Right kidney (tissue), 9 donors: ENCODE measurements at places on chromosomes 7 and 10.
A peak's percentile ranks its signal among the peaks of the same experiment; 100 is the strongest.

DNA sequence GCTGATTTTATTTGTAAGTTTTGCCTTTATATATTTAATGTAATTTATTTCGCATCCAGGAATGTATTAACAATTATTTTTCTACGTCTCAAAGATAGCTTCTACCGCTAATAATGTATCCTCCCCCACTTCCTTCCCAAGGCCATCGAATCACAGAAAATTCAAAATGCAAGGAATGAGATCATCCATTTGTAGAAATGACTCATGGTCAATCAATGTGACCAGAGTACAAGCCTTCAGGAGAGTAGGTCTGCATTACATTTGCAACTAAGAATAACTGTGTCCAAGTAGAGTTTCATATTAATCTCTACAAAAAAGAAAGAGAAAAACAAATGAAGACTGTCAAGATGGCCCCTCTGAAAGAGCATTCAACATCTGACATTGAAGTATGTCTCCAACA, 205.9 kb upstream of the PHF14 start:
- no peak for DNase-seq

DNA sequence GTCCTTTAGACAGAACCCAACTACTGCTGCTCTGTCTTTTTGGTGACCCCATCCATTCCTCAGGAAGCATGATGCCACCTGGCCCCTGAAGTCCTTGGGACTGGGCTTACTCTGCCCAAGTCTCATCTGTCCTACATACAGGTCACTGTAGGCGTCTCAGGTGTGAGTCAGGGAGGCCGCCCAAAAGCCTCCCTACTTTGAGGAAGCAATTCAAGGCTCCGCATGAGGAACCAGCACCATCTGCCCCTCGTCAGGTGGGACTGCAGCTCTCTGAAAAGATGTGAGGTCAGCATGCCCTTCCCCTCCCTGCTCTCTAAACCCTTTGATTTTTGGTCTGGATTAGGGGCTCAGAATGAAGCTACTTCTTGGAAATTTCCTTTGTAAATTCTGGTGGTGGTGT, 354.8 kb downstream of the CXCL12 start:
- no peak for DNase-seq

DNA sequence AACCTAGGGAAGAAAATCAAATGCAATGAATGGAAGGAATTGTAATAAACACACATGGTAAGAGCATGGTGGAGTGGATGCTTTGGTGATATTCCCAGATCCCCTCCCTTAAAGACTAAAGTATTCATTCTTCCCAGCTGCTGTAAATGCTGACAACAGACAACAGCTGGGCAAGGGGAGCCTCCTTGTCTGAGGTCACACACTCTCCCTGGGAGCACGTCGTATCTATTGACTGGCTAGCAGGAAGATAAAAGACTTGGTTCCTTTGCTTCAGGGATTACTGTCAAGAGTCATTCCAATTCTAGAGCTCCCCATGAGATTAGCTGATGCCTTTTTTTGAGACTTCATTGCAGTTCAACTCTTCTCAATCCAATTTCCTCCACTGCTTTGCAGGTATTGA, 443.5 kb upstream of the ETV1 start:
- DNase-seq, result no peak

DNA sequence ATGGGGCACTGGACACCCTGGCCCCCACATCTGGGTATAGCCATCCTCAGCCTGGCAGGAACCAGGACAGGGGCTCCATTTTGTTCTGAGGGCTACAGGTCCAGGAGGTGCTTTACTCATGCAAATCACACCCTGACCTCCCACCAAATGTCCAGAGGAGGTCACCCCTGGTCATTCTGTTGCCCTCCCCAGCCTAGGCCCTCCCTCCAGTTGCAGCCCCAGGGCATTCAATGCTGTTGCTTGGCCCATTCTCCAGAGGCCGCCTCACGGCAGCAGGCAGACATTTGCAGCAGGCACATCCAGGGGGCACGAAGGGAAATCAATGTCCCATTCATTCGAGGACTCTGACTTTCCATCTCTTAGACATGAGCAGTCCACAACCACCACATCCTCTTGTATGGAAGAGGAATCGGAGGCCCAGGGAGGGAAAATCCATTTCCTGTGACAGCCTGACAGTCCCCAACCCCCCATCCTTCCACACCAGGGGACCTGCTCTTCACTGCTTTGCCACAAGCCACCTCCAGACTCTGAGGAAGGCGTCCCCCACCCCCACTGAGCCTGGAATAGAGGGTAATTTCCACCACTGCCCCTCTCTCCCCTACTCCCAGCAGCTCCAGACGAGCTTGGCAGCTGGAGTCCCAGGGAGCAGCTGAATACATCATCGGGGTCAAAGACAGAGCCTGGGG, 76.2 kb upstream of the UNC5B start:
- no peak for DNase-seq

GRCh38 chr10:17506390-17506789, 52.0 kb upstream of the ST8SIA6 start:
- no peak for DNase-seq

- DNase-seq, result no peak
These were observed 43.5 kb upstream of the FOXL3 start for GRCh38 chr7:246451-246850.

- no peak for DNase-seq
These were observed 75.0 kb downstream of the SLC25A13 start for GRCh38 chr7:96246919-96247318.

GRCh38 chr7:90602303-90602702, 6.2 kb downstream of the CDK14 start:
- no peak for DNase-seq

GRCh38 chr7:34222722-34223121, 317.4 kb downstream of the BMPER start:
- DNase-seq, result no peak

DNA sequence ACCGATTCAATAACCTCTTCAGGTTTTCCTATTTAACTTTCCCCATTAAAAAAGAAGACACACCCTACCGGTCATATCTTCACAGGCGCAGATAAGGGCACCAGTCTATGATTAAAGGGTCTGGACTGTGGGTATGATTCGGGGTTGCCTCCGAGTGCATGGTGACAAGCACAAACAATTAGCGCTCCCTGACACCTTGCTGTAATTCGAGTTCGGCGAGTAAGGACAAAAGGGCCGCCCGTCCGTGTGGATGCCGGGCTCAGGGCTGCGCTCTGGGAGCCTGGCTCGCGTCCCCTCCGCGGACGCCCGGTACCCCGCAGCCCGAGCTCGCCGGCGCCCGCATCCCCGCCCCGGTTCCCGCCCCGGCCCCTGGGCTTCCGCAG, 111.9 kb upstream of the RHEB start:
- DNase-seq, result peak; percentile 74

DNA sequence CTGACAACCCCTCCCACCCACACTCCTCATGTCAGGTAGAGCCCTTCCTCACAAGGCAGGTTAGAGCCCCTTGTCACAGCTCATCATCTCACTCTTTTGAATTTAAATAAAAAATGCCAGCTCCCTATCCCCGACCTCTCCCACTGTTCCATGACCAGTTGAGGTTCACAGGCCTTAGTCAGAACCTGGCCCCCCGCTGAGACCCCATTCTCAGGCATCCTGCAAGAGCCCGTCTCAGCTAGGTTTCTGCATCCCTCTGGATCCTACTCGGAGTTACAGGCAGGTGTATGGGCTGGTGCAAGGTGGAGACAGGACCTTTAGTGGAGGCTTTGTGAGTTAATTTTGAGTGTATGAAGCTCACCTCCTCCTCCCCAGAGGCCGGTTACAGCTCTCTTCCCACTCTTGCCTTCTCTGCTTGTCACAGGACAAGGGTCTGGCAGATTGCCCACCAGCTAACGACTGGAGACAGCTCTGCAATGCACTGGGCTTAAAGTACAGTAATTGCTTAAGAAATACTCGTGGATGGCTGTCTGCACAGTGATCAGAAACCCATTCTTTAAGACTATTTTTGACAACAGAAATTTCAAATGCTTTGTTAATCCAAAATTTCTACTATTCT, 394.9 kb upstream of the DPP6 start:
- no peak for DNase-seq

GRCh38 chr7:42156291-42156865, 80.6 kb downstream of the GLI3 start:
- DNase-seq, result no peak

- DNase-seq, result no peak
These were observed 5.9 kb downstream of the DIP2C start for GRCh38 chr10:683448-684071.

DNA sequence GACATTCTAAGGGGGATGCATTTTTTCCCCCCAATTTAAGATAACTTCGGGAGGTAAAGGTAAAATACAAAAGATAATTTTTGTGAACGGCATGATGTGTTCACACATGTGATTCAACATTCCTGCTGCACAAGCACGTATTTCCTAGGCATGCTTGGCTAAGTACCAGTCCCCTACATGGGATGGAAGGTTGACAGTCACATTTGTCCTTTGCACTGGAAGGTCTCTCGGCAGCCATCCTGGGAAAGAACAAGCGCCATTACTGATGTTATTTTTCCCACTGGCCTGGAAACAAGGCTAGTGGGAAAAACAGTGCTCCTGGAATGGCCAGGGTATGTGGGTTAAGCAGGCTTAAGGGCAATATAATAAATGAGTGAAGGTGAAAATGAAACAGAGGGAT, 276.2 kb upstream of the AOAH start:
- DNase-seq, result no peak

DNA sequence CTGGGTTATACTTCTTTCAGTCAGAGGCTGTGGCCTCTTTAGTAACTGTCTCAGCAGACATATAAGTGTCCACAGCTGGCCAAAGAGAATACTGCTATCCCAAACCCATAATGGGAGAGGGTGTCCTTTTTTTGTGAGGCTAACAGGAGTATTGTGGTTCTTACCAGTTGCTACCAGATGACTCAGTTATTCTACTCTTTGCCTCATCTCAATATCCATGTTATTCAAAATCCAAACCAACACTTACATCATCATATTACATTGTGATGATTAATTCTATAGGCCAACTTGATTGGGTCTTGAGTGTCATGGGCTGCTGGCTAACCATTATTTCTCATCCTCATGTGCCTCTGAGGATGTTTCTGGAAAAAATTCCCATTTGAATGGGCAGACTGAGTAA, 120.9 kb downstream of the TMEM168 start:
- no peak for DNase-seq

DNA sequence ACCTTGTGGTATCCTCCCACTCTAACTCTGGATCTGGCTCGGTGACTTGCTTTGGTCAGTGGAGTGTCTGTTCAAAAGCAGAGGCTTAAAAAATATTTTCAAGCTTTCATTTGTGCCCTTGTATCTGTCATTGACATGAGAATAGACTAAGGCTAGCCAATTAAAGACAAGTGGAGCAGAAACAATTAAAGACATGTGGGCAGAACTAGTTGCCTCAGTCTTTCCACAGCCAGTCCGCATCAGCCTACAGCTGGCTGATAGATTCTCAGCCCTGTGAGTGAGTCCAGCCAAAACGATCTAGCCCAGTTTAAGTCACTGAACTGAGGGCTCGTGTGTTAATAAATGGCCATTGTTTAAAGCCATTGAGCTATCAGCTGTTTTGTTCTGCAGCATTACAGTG, 185.2 kb upstream of the DGKB start:
- no peak for DNase-seq

DNA sequence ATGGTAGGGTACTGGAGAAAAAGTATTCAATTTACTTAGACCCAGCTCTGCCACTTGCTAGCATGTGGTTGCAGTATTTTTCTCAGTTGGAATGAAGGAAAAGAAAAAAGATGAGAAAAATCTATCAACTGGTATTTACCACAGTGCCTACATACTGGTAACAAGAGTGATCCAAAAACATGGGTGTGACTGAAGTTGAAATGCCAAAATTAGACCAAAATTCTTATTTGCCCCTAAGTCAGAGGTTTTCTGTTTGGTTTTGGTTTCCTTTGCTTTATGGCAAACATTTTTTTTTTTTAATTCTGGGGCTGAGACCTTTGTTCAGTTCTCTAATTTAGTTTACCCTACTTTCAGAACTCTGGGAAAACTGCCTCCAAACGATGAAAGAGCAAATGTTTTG, 12.3 kb downstream of the HYCC1 start:
- no peak for DNase-seq

DNA sequence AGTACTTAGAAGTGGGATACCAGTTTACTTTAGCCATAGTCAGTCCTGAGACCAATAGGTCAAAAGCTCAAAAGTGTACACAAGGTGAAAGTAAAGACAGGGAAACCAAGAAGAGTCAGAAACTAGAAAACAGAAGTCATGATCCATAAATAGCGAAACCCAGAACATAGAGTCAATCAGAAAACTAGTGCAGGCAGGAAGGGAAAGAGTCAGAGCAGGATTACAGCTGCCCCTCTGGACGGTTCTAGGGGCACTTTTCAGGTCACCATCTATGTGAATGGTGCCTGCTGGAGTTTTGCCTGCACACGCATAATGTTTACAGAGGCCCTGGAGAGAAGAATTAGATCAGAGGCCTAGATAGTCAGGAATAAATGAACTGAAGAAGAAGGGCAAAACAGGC, 22.4 kb upstream of the DMTF1 start:
- DNase-seq, result no peak

DNA sequence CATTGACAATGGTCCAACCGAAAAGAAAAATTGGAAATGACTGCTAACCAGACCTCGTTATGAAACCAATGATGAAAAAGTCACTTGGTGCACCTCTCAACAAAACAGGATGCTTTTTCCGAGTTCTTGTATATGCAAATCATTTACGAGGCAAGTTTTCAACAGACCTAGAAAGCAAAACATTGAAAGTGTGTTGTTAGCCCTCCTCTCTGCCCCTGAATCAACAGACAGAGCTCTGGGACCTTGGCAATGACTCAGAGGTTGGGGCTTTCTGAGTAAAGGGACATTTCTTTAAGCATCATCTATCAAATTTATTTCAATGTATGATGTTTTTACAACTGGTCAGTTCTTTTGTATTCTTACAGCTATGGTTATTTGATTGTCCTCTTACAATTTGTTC, 16.3 kb upstream of the DKK1 start:
- no peak for DNase-seq

GRCh38 chr7:69419934-69420333, 178.3 kb upstream of the AUTS2 start:
- no peak for DNase-seq

DNA sequence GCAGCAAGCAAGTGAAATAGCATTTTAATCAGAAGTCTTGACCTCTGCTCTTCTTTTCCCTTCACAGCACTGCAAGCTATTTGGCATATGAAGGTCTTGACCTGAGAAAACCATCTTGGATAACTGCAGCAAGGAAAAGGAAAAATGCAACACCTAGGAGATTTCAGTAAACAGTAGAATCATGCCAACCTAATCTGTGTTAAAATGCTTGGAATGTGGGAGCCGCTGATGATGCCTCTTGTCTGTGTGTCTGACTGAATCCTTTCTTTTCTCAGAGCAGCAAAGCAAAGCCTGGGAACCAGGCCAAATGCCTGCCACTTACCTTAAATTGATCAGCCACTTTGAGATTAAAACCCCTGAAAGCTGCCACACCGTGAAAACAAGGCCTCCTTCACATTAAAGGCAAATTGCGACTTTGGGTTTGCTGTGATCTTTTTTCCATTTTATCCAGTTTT, 80.4 kb upstream of the CDK6 start:
- DNase-seq, result no peak
